ENCODE measurements at places on chromosomes 2 and 18.

DNA sequence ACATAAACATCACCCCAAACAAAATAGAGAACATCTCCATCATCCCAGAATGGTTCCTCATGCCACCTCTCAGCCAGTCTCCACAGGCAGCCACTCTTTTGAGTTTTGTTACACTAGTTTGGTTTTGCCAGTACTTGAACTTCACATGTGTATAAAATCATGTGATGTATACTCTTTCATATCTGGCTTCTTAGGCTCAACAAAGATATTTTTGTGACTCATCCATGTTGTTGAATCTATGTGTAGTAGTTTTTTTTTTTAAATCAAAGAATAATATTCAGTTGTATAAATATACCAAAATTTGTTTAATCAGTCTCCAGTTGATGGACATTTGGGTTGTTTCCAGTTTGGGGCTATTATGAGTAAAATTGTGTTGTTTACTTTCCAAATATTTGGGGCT is 75.9 kb downstream of the PMS1 start:
- DNase-seq, result no peak

DNA sequence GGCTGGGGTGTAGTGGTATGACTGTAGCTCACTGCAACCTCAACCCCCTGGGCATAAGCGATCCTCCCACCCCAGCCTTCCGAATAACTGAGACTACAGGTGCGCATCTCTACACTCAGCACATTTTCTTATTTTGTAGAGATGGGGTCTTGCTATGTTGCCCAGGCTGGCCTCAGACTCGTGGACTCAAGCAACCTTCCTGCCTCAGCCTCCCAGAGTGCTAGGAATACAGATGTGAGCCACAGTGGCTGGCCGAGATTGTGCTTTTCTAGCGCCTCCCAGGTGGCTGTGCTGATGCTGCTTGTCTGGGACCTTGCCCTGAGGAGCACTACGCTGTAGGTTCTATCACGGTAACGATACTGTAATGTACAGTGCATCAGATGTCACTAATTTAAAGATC is 155.6 kb downstream of the AGAP1 start:
- DNase-seq, result no peak

DNA sequence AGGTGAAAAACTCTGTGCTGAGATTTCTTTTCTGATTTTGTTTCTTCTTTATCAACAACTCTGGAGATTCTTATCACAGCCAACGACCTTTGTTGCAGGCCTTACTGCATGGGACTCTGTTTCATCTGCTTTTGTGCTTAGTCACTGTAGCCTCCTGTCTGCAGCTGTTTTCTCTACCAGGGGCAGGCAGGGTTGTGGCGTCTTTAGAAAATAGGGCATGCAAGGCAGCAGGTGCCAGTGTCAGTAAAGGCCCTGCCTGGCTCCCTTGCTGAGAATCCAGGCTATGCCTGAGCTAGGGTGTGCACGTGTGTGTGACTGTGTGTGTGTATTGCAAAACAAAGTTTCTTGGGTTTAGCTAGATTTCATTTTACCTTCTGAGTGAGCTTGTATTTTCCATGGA is 14.6 kb upstream of the SLC9A2 start:
- DNase-seq, result no peak

DNA sequence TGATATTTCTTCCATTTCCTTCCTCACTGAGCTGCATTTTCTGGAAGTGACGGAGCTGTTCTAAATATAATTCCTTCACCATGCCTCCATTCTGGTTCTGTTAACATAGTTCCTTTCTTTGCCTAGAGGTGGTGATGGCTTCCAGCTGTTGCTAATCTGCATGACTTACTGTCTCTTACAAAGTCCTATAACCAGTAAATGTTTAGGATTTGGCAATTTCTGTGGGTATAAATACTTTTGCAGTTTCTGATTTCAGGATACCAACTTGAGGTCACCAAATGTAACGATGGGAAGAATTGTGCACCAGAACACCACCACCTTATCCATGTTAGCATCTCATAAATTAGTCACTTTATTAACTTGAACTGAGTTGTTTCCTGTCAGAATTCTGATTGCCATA is 101.7 kb upstream of the FN1 start:
- no peak for DNase-seq

- DNase-seq, result no peak
Observed at GRCh38 chr2:200219309-200220113, 87.0 kb upstream of the SPATS2L start.

GRCh38 chr2:232974396-232974795 is 38.7 kb downstream of the NGEF start:
- no peak for DNase-seq

DNA sequence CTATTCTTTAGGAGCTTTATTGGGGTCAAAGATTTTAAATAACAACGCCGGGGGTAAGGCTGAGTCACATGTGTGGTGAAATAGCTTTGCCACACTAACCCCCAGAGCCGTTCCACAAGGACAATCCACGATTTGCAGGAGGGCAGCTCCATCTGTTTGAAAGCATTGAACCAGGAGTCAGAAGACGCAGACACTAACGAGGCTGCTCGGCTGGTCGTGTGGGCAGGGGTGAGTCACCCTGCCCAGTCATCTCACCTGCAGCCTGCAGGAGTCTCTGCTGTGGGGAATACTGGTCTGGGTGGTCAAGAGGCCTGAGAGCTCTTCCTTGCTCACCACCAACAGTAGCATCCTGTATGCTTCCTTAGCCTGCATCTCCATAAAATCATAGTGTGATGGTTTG is 149.2 kb upstream of the NCK2 start:
- DNase-seq, result no peak

DNA sequence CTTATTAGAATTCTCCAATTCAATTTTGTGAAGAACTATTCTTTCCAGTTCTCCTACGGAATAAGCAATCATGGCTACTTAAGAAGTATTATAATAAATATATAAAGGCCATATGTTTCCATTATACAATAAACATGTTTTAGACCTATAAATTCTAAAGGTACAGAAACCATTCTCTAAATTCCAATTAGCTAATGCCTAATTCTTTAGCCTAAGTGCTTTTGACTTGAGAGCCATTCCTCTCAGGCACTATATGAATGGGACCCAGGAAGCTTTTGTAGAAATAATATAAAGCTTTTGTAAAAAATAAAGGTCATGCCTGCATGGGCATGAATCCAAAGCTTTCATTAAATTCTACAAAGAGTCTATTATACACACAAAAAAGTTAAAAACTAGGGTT is 161.0 kb upstream of the UNC80 start:
- no peak for DNase-seq

GRCh38 chr18:32093523-32093922 is 1.8 kb downstream of the RNF138 start:
- DNase-seq, result no peak

DNA sequence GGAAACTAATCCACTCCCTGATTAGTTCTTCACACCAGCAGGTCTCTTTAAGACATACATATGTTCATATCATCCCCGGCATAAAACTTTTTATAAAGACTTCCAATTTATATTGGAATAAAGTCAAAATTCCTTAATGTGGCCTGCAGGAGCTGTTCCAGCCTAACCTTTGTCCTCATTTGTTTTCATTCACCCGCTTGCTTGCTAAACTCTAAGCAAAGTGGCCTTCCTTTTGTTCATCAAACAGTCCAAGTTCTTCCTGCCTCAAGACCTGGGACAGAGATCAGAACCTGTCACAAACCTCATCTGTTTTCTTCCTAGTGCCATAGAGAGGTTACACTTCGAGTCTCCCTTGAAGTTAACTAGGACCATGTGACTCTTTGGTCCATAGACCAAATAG is 339.4 kb upstream of the ID2 start:
- no peak for DNase-seq

DNA sequence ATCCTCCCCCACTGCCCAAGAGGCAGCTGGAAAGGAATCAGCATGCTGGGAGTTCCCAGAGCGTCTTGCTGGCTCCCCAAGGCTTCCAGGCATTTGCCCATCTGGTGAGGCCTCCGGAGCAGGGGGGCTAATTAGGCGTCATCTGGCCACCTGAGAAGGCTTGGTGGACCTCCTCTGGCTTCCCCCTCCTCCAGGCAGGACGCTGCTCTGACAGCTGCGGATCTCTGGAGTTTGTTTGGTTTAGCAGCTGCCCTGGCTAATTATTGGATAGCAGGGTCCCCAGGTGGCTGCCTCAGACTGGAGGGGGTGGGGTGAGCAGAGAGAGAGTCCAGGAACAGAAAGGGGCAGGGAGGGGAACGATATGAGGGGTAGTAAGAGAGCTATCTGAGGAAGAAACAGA is 425.2 kb upstream of the MEX3C start:
- DNase-seq, result no peak

- DNase-seq, result no peak
Observed at GRCh38 chr2:202610380-202610779, 24.4 kb upstream of the FAM117B start.

GRCh38 chr18:5451150-5451549 is 92.6 kb downstream of the EPB41L3 start:
- no peak for DNase-seq

DNA sequence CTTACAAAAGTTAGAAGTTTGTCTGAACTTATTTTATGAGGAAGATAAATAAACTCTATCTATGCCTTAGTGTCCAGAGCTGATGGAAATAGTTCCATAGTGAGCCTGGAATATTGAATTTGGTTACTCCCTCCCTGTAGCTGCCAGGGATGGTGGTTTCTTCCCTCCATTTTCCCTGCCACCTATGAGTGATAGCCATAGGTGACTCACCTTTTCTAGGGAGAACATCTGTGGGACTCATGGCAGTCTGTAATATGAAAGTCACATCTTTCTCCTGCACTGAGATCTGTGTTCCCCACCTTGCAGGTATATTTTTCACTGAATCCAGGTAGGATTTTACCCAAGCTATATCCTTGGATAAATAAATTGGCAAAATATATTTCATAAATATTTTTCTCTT is 148.8 kb downstream of the TPGS2 start:
- no peak for DNase-seq

GRCh38 chr18:24396082-24396633 is 1.5 kb downstream of the OSBPL1A start:
- DNase-seq, result no peak

DNA sequence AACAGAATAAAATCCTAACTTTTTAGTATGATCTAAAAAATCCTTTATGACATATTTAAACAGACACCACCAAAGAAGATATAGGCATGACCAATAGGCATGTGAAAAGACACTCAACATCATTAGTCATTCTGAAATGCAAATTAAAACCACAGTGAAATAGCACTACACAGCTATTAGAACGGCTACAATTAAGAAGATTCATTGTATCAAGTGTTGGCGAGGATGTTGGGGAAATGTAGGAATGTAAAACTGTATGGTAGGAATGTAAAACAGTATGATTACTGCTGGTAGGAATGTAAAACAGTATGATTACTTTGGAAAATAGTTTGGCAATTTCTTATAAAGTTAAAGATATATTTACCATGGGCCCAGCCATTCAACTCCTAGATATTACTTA is 253.3 kb upstream of the TCF4 start:
- DNase-seq, result no peak

GRCh38 chr2:199984755-199985154 is 29.4 kb downstream of the MAIP1 start:
- no peak for DNase-seq

- no peak for DNase-seq
Observed at GRCh38 chr2:158729451-158729850, 65.7 kb upstream of the DAPL1 start.

DNA sequence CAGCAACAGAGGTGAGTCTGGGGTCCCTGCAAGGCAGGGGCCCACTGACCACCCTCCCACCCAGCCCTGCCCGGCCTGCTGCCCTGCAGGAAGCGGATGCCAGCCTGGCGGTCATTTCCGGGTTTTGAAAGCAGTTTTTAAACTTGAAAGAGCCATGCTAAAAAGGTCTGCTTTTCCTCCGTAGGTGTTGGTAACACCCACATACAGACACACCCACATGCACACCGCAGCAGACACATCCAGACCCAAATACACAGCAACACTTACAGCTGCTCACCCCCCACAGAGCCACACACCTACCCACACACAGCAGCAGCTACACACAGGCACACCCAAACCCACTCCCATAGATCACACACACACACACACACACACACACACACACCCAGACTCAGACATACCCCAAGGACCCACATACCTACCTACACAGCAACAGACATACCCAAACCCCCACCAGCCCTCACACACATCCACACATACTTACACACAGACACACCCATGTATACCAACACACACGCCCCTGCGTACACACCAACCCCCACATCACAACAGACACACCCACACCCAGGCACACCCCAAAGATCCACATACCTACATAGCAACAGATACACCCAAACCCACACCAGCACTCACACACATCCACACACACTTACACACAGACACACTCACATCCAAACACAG is 7.6 kb downstream of the ZFP36L2 start:
- DNase-seq, result peak; percentile 60

DNA sequence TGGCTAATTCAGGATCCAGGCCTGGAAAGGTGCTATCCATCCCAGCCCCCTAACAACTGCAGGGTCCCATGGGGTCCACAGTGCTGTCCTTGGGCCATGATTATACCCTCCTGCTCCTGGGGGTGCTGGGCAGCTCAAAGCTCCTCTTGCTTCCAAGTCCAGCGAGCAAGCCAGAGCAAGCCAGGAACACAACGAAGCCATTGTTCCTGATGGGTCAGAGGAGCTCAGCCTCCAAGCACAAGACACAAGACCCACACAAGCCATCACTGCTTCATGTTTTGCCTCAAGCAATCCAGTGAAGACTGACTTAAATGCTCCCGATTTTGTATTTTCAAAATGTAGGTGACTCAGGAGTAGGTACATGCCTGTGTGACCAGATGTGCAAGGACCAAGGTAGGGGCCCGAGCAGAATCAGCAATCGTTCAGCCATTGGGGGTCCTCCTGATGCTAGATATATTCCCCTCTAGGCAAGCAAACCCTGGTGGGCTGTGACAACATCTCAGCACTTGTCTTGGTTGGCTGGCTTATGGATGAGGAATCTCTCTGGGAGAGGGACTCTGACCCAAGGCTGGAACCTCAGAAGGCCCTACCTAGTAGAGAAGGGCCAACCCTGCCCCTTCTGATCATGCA is 90.8 kb downstream of the EPAS1 start:
- no peak for DNase-seq

DNA sequence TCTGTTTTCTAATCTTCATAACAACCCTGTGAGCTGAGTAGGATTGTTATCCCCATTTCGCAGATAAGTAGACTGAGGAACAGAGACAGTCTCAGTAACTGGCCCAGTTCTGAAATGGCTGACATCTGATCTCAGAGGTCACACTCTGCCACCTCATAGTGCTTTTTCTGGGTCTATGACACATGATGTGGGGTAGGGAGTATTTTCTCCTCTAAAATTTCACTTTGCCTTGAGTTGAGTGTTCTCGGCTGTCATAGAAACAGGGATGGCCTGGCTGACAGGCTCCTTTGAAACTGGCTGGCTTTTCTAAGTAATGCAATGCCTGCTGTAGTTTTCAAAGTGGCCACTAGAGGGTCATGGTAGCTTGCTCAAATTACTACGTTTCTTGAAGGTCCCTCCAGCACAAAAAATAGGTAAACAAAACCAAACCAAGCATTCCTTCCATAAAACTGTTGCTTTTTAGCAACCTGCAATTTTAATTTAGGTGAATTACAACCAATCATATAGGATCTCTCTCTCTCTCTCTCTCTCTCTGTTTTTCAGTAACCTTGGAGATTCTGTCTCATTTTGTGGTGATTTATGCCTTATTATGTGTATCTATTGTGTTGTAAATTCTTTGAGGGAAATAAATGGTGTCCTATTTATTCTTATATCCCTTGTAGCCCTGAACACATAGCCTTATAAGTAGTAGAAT is 84.2 kb upstream of the TTN start:
- peak; percentile 6 for DNase-seq

GRCh38 chr2:149330127-149331022 is at the start of gene LYPD6:
Gene LYPD6, plus strand, starts transcription at chr2:149330587. Its CDS starts 107,122 bp downstream, at chr2:149437709.
- no peak for DNase-seq

- DNase-seq, result no peak
Observed at GRCh38 chr2:45318686-45319085, 292.4 kb downstream of the SRBD1 start.

- no peak for DNase-seq
Observed at GRCh38 chr2:128925631-128926030, 607.0 kb upstream of the HS6ST1 start.

All from stimulated activated CD4-positive, alpha-beta T cell treated with anti-CD3 and anti-CD28 coated beads, Interleukin-1b, Interleukin-23, amount 100 ng/mL, for 1 hour (primary cell).